ENCODE measurements at places on chromosomes 13 and 19. TPM values are rescaled to one million over a fixed set of nuclear protein-coding genes. Genes with fewer than 3 reads are reported as not detected.
A peak's percentile ranks its signal among the peaks of the same experiment; 100 is the strongest.

- DNase-seq = no peak
Observed at GRCh38 chr13:101944521-101944920, 457.3 kb downstream of the FGF14 start.

GRCh38 chr13:66618702-66619101, 611.4 kb downstream of the PCDH9 start:
- DNase-seq = no peak

Gene PHLDB3
- 4.0 TPM for polyA plus RNA-seq

Gene KLK12
- polyA plus RNA-seq = not detected

DNA sequence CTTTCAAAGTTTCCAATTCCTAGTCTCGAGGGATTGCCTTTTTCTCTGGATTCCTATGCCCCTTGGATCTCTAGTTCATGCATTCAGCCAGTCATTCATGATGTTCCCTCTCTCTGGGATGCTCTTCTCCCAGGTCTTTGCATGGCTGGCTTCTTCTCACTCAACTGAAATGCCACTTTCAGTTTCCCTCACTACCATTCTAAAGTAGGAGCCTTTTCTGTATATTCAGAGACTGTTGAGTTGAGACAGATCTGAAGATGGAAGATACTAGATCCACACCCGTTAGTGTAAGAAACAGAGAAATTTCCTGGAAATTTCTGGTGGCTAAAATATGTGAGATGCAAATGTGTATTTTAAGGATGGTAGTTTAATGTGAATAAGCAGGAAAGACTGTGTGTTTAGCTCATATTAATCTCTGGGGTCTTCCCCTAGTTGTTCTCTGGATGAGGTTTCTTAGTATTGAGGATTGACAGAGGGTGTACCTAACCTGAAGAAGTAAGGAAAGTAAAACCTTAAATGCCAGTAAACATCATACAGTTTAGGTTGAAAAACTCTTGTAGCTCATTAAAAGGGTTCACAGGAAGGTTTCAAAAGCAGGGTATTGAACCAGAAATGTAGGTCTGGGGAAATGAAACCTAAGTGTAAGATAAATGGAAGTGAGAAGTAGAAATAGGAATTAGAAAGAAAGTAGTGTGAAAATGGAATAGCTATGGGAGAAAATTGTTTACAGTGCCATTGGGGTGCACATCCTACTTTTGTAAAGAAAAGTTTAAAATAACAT, 331.3 kb downstream of the NDFIP2 start:
- no peak for DNase-seq

Gene TPTE2
- polyA plus RNA-seq = not detected

DNA sequence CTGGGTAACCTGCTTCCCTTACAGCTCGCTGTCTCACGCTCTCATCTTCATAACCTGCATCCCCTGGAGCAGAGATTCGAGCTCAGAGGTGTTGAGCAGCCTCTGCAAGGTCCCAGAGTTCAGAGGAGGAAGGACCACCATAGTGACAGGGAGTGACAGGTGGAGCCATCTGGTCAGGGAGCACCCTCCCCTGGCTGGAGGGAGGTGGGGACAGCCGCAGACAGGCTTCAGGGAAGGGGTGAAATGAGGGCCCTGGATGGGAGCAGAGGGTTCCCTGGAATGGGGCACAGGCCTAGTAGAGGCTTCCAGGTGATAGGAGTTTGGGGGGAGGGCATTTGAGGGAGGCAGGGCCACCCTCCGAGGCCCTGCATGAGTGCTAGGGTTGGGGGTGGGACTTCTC, 82.1 kb downstream of the ZNF429 start:
- DNase-seq = no peak

DNA sequence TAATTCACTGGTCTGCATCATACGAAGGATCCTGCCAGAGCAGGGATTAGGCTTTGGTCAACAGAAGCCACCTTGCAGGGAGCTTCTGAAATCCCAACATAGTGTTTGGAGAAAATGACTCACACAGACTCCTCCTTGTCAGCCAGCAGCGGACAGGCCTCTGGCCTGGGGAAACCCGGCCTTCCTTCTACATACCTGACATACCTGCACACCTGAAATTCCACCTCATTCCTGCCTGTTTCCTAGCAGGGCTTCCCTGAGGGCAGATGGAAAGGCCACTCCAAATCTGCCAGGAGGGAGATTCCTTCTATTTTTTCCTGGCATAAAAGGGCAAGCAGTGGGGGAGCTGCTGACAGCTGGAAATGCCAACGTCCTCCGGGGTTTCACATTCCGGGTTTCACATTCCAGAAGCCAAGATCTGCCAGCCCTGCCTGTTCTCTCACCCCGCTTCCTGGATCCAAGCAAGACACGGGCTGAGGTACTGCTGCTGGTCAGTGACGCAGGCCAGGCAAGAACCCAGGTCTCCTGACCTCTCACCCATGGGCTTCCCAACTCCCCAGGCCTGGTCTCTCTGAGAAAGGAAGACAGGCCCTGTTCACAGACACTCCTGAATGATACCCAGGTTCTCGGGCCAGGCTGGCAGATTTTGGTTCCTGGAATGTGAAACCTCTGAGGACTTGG, 18.2 kb upstream of the IGFL1 start:
- no peak for DNase-seq

DNA sequence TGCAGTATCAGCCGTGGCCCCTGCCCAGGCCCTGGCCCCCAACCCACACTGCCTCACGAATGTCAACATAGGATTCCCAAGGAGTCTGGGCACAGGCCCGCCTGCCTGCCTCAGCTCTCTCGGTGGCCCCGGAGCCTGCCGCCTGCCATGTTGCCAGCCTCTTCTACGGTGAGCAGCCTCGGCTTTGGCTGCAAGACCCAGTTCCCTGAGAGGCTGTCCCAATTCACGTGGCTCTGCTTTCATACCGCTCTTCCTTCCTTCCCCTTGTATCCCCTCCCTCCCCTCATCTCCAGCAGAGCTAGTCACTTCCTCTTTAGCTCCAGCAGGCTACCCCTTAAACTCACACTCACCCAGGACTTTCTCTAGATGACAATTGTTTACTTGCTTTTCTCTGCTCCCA, 42.7 kb downstream of the SERP2 start:
- no peak for DNase-seq

Gene ONECUT3
- polyA plus RNA-seq = not detected

Gene EFNA2
- not detected for polyA plus RNA-seq

DNA sequence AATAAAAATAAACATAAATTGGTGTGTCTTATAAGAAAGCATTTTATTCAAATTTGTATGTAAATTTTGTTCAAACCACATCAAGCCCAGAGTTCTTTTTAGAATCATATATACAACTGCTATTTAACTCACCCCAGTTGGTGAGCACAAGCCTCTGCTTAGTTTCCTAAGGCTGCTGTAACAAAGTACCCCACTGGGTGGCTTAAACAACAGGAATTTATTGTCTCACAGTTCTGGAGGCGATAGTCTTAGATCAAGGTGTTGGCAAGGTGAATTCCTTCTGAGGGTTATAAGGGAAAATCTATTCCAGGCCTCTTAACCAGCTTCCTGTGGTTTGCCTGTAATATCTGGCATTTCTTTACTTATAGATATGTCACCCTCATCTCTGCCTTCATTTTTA, 1133.5 kb downstream of the OLFM4 start:
- DNase-seq = no peak

- DNase-seq = no peak
Observed at GRCh38 chr13:33188093-33188882, 97.3 kb downstream of the STARD13 start.

Gene ZNF420
- polyA plus RNA-seq = 3.1 TPM

Gene DKKL1
- 0.26 TPM for polyA plus RNA-seq

GRCh38 chr19:1025960-1026782, at the start of gene CNN2:
Gene CNN2, plus strand, starts transcription at chr19:1026608. Its CDS starts 54 bp downstream, at chr19:1026662.
- no peak for DNase-seq

GRCh38 chr19:1363599-1363998, 20.1 kb upstream of the NDUFS7 start:
- DNase-seq = no peak

- no peak for DNase-seq
Observed at GRCh38 chr19:31349160-31349881, at the start of gene TSHZ3. Gene TSHZ3, minus strand, starts transcription at chr19:31349436. Its CDS starts 217 bp downstream, at chr19:31349219.

DNA sequence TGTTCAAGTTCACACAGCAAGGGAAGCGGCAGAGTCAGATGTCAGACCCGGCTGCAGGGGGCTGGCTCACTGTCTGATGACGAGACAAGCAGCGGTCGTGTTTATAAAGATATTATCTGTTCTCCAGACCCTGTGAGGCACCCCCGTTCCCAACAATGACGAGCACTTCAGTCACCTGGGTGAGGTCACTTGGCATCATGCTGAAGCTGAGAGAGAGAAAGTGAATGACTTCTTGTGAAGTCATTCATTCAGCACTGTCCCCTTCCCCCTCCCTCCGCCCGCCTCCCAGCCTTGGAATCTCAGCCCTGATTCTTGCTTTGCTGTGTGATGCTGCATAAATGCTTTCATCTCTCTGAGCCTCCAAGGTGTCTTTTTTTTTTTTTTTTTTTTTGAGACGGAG, 4.9 kb upstream of the LYPD3 start:
- peak; percentile 9 for DNase-seq

- DNase-seq = no peak
Observed at GRCh38 chr13:30736461-30737320, 1.3 kb downstream of the ALOX5AP start.

Gene ZNF726
- 1.8 TPM for polyA plus RNA-seq

Gene RNF17
- polyA plus RNA-seq = not detected

- DNase-seq = no peak
Observed at GRCh38 chr19:11141937-11142527, 13.6 kb downstream of the SPC24 start.

DNA sequence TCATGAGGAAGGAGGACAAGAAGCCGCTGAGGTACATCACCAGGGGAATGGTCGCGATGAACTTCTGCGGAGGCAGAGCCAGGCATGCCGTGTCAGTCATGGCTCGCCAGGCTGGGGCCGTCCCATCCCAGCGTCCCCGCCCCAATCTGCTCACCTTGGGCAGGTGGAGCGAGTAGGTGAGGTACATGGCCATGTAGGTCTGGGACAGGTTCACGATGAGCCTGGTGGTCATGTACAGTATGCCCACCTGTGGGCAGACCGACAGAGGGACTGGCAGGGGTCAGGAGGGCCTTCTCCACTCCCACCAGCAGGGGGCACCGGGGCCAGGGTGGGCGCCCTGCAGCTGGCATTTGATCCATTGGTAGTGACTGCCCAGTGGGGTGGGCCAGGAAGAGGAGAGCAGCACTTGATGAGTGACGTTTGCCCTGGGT, 8.3 kb downstream of the TEKTIP1 start:
- DNase-seq = no peak

DNA sequence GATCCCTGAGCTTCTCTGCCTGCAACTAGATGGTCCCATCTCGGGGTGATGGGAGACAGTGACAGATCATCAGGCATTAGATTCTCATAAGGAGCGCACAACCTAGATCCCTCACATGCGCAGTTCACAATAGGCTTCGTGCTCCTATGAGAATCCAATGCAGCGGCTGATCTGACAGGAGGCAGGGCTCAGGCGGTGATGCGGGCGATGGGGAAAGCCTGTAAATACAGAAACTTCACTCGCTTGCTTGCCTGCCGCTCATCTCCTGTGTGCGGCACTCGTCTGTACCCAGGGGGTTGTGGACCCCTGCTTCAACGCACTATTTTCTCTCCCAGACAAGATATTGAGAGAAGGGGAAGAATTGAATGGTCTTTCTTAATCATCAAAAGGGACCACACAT, 473.9 kb downstream of the ZNF536 start:
- no peak for DNase-seq

- no peak for DNase-seq
Observed at GRCh38 chr13:23695711-23696464, 125.7 kb downstream of the TNFRSF19 start.

GRCh38 chr19:6101291-6101825, 8.9 kb downstream of the RFX2 start:
- DNase-seq = no peak

GRCh38 chr19:4539693-4540581, at the start of gene LRG1:
Gene LRG1, minus strand, starts transcription at chr19:4540036. Its CDS starts 23 bp downstream, at chr19:4540013.
- DNase-seq = no peak
